Renal pelvis (tissue), 12 donors: ENCODE measurements at places on chromosomes 11 and 22. TPM values are rescaled to one million over a fixed set of nuclear protein-coding genes. Genes with fewer than 3 reads are reported as not detected.

GRCh38 chr22:43256976-43257545 lies 70.1 kb upstream of the TTLL12 start:
- DNase-seq = no peak

GRCh38 chr22:19598054-19598855 lies 74.0 kb upstream of the CLDN5 start:
- no peak for DNase-seq

GRCh38 chr11:72776844-72777754 lies 16.7 kb downstream of the STARD10 start:
- no peak for DNase-seq

VPS37C gene
- polyA plus RNA-seq = 20.7 TPM

GRCh38 chr11:77660947-77661346 lies 23.4 kb upstream of the CLNS1A start:
- DNase-seq = no peak

- no peak for DNase-seq
These were observed 112.6 kb downstream of the CEP164 start for GRCh38 chr11:117440258-117440657.

DNA sequence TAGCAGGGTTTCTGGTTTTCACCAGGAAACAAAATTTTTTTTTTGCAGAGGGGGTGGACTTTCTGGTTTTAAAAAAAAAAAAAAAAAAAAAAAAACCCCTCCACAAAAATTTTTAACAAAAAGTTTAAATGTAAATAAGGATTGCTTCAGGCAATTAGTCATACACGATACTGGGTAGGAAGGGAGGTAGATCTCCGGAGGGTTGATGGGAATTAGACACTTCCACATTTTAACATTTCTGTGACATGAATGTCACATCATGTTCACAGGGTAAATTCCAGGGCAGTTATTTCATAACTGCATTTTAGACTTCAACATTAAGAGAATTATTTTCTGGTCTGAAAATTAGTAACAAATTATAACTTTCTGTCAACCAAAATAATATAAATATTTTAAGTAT lies 15.9 kb downstream of the NUP98 start:
- DNase-seq = no peak

- no peak for DNase-seq
These were observed 30.1 kb upstream of the ZBTB44 start for GRCh38 chr11:130344841-130345240.
